CD4-positive, alpha-beta T cell treated with Interleukin-15 for 1 hour (primary cell): ENCODE measurements at places on chromosomes 2 and 18.

DNA sequence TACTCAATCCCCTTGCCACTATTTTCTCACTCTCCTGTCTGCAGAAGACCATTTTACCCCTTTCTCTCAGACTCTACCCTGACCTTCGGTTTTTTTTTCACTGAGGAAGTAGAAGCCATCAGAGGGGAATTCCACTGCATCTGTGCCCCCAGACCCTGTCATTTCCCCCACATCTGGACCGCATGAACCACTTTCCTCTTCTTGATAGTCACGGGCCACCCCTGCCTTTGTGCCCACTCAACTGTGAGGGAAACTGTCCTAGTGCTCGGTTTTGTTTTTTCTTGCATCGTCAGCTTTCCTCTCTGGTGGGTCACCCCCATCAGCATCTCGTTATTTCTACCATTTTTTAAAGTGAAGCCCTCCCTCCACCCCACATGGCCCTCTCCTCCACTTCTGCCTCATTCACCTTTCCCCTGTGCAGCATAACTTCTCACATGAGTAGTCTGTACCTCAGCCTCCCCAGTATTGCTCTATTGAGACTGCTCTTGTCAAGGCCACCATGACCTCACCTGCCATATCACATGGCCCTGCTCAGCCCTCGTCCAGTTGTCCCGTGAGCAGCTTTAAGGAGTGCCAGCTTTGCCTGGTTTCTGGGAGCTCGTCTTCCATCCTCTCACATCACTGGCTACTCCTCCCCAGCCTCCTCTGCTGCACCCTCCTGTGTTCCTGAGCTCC, 32.4 kb downstream of the TMEM87B start:
- DNase-seq, result peak; percentile 47

DNA sequence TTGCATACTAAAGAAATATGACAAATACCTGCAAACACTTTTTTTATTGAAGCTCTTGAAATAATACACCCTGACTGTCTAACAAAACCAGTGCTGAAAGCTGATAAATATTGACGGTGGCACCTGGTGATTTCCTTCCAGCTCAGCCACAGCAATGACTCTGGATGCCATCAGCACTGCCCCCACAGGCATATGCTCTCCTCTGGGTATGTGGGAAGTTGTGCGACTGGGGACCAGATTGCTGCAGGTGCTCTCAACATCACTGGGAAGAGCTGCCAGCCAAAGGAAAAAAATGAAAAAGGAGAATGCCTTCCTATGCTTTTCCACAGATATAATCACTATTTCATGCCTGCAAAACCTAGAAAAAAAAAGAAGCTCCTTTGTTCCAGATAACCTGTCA, 141.5 kb downstream of the PIGN start:
- no peak for DNase-seq

GRCh38 chr2:117850015-117850414, 35.5 kb downstream of the DDX18 start:
- DNase-seq, result no peak

DNA sequence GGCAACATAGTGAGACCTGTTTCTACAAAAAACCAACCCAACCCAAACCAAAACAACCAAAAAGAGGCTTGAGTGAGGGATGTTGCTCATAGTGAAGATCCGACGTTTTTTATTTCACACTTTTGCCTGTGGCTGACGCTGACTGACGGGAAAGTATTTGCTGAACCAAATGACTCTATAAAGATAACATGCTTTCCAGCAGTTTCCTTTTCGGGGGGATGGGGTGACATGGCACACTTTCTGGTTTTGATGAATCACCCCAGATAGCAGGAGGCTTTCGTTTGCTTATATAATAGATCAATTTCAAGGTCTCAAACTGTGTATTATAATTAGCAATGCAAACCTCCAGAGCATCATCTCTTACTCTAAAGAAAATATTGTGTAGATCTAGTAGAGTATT, 150.8 kb downstream of the AQP4 start:
- DNase-seq, result no peak

DNA sequence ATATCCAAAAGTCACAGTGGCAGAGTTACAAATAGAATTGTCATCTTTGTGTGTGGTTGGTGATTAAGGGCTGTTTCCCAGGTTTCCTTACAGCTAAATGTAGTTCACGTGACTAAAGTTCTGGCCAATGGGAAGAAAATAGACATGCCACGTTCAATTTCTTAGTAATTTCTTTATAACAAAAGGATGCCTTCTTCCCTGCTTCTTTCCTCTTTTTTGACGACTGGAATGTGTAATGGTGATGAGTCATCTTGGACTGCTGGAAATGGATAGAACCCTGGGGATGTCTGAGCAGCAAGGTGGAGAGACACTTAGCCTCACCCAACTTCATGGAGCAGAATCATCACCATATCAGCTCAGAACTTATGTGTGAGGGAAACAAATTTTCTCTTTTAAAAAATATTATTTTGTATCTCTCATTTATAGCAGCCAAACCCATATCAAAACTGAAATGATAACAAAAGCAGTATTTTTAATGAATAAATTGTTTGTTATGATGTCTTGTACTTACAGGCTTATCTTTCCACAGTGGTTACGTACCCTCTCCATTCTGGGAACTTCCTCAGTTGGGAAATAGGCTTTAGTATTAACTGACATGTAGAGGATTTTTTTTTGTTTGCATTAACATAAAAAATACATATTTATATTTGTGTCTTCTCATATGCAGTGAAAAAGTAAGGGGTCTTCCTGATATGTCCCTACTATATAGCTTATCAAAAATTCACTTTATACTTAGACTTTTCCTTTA, 91.1 kb upstream of the CDH2 start:
- no peak for DNase-seq

DNA sequence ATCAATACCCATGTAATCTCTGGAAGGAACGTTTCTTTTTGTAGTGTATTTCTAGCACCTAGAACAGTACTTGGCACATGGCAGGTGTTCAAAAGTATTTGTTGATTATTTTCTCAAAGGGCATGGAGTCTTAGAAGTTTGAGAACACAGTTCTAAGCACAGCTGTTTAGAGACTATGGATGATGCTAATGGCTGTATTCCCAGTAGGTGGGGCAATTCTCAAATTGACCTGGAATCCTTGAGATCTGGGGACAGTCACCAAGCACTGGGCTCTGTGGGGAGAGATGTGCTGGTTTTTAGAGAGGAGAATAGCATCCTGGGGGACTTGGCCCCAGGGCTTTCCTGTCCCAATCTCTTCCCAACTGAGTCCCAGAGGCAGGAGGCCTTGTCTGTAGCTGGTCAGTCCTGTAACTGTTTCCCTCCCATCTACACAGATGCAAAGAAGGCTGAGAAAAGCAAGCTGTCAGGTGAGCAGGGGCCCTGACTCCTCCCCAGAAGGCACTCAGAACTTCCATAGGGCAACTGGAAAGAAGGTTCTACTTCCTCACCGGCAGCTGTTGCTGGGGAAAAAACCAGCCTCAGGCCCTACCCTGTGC, 17.5 kb upstream of the IL36G start:
- DNase-seq, result no peak

- DNase-seq, result no peak
Measured at GRCh38 chr2:10271946-10272345, 30.8 kb upstream of the HPCAL1 start.

- no peak for DNase-seq
Measured at GRCh38 chr18:77316008-77316407, 66.4 kb downstream of the GALR1 start.
